ENCODE measurements at places on chromosomes 2 and 18. TPM values are rescaled to one million over a fixed set of nuclear protein-coding genes. Genes with fewer than 3 reads are reported as not detected.

EVX2 gene
- total RNA-seq: not detected

IL36RN gene
- not detected for total RNA-seq

GRHL1 gene
- 3.2 TPM for total RNA-seq

MTCL1 gene
- total RNA-seq: 28.2 TPM

AQP12A gene
- total RNA-seq: not detected

DSG2 gene
- 0.34 TPM for total RNA-seq

Data from M059J (cell line).